Pulmonary artery endothelial cell (primary cell): ENCODE measurements at places on chromosomes 1 and 21.

GRCh38 chr1:185353124-185353523 is 36.1 kb upstream of the IVNS1ABP start:
- DNase-seq: no peak

DNA sequence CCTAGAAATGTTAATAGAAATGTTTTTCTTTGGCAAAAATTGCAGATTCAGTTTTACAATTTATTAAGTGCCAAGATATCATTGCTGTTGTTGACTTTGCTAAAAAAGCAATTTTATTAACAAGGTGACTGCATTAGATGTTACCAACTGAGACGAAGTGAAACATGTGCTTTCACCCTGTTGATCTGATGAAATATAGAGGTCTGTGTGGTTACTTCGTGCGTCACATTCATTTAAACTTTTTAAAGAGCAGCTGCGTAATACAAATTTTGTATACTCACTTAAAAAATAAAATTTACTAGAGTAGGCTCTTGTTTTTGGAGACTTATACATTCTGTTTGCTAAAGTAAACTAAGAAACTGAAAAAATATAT is 465.7 kb downstream of the USP25 start:
- DNase-seq: no peak

DNA sequence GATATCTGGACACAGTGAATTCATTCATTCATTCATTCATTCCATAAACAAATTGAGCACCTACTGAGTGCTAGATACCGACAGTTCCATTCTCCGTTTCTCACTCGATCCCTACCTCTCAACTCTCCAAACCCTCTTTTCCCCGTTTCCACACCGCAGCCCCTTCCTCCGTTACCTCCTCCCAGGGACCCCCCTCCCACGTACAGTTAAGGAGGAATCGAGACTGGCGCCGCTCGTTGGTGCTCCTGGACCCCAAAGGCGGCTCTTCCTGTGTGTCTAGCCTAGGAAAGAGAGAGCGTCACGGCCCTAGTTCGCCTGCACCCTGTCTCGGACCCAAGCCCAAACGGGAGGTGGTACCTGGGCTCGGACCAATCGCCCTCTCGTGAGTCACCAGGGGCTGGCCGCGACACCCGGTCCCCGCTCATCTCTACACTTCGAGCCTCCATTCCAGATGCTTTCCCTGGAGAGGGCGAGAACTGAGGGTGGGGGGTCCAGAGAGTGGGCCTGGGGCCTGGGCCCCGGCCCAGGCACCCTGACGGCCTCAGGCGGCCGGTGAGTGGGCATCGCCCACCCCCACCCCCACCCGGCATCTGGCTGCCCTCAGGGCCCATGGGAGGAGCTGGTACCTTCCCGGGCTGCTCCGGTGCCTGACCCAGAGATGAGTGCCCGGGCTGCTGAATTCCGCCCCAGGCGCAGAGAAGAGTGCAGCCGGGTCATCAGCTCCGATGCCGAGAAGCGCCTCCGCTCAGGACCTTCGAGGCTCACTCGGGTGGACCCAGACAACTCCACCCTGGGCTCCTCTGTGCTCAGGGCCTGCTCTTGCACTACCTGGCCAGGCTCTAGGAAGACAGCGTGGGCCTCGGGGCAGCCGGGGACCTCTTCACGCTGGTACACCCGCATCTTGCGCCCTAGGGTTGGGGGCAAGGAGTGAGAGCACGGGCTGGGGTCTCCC is 4.9 kb downstream of the ARHGEF19 start:
- no peak for DNase-seq

DNA sequence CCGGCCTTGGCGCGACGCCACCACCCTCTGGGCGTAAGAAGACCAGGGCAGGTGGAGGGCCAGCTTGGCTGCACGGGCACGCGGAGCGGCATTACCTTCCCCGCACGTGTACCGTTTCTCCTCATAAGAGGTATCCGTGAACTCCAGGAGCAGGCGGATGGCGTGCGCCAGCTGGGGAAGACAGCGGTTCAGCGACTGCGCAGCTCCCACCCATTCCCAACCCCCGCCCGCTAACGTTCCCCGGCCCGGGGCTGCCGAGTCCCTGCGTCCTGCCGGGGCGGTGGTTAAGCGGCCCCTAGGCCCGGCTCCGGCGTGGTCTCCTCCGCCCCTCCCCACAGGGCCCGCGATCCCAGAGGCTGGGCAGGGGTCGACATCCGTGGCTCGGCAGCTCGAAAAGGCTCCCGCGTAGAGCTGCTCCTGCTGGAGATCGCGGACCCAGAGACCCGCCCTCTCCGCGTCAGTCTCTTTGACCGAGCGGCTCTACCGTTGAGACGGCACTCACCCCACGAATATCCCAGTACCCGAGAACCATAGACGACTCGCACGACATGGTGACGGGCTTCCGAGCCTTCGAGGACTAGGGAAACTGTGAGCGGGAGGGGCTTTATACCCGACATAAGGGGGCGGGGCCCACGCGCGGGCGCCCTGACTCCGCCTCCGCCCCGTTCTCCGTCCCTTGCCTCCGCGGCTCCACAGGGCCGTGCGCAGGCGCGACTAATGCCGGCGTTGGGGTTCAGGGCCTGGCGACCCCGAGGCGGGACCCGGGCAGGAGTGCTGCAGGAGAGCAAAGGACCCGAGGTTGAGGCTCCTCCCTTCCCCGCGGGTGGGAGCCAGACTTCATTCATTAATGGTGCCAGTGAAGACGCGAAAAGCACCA is 862 bp downstream of the GSTM3 start:
- no peak for DNase-seq

GRCh38 chr1:21613072-21613867 is 55.9 kb downstream of the RAP1GAP start:
- no peak for DNase-seq

DNA sequence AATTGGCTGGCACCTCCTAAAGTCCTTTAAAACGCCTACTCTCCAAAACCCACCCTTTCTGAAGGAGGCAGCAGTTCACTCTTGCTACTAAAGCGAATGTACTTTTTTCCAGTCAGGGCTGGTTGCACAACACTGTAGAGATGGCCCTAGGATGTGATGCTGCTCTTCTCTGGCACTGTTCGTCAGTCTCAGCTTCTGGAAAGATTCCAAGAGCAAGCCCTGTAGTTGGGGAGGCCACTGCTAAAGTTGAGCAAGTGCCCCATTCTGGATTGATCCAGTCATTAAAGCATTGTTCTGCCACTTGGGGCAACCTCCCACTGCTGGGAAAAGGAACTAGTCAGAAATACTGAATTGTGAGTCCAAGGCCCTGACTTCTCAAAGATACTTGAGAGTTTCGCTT is 28.5 kb upstream of the KCNQ4 start:
- no peak for DNase-seq

GRCh38 chr1:24416666-24417391 is 1.2 kb downstream of the NIPAL3 start:
- no peak for DNase-seq

GRCh38 chr1:169308313-169309039 is 59.1 kb downstream of the NME7 start:
- DNase-seq: no peak

GRCh38 chr1:147209825-147210821 is 15.0 kb downstream of the FMO5 start:
- DNase-seq: no peak

DNA sequence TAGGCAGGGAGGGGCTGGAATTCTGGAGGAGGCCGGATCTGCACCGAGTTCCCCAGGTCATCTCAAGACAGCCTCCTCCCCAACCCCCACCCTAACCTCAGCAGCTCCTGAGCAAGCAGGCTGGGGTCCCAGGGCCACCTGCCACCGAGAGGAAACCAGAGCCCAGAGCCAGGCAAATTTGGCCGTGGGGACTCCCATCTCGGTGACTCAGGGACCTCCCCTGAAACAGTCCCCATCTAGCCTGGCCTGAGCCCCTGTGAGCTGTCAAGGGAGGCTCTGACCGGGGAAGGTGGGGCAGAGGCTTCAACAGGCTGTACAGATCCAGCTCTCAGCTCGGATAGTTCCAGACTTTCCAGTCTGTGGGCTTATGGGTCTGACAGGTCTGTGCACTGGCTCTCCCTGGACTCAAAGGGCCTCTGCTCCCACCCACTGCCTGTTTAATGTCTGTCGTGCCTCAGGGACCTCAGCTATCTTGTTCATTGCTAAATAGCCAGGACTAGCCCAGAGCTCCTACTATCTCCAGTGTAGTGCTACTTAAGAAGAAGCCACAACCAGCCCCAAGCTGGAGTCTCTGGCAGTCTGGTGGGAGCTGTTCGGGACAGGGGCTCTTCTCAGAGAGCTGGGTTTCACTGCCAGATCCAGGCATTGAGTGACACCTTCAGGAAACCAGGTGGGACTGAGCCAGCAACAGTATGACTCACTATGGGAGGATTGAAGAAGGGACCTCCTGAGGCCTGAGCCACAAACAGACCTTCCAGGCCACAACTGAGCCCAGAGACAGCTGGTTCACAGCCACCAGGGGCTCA is 25.6 kb downstream of the MATN1 start:
- DNase-seq: no peak

GRCh38 chr1:14897080-14897449 is 256.5 kb upstream of the TMEM51 start:
- DNase-seq: no peak

DNA sequence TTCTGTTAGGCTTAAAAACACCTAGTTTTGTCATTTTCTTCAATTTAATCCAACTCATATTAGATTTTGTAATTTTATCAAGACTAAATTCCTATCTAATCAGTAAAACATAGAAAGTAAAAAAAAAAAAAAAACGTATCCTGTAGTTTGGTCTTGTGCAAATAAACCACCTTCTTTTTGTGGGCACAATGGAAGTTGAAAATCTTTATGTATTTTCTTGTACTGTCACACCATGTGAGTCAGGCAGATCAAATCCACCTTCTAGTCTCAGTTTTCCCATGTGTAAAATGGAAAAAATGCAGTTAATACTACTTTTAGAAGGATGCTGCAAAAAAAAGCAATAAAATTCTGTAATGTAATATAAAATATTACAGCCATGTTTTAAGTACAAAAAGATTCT is 129.8 kb downstream of the CYYR1 start:
- DNase-seq: no peak
